ENCODE measurements at places on chromosomes 16 and 17.

DNA sequence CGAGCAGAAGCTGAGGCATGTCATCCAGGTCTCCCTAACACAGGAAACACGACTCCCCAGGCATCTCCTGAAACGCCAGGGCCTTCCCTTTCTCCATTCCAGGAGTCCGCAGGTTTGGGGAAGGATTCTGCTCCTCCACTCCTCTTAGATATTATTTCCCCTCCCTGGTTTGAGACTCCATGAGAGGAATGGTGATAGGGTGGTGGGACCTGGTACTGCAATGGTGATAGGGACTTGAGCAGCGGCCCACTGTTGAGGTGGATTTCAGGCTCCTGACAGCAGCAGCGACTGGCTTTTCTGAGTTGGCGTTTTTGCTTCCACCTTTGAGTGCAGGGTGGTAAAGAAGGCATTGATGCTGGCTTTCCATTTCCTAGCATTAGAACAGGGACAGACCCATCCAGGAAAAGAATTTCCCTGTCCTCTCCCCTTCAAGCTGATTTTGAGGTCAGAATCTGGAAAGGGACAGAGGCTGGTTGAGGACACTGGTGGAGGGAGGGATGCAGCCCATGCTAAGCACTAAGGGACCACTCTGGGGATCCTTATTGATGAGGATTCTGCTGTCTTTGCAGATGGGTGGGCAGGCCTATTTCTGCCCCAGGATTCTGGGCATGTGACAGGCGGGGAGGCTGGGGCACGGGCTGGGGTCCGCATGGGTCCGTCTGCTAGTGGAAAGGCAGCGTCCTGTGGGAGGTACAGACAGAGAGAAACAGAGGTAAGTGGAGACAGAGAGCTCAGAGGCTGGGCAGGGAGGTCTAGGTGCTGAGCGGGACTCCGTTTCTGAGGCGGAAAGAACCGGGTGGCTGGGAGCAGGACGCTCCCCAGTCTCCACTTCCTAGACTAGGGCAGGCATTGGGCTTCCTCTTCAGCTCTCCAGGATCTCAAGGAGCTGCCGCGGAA, 1.3 kb upstream of the TBX4 start:
- no peak for DNase-seq

- no peak for DNase-seq
These were observed 8.0 kb downstream of the SECTM1 start for GRCh38 chr17:82325286-82326180.

DNA sequence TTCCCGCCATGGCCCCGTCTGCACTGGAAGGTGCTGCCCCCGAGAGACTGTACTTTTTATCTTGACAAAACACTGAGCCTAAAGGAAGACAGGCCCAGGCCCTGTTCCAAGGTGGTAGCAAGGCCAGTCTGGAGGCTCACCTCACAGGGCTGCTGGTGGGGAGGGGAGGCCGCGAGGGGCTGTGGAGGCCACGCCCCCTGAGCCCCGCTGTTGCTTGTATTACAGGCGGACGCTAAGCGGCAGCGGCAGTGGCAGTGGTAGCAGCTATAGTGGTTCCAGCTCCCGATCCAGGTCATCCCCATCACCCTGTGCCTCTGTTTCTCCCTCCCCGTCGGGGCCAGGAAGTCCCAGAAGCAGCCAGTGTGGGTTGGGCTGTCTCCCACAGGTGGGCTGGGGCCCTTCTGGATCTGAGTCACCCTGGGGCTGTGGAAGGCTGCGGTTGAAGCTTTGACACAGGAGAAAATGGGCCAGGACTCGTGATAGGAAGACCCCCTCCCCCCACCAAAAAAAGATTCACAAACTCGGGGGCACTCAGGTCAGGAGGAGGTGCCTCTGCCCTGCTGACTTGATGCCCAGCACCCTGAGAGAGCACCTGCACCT, 13.3 kb upstream of the IL17C start:
- no peak for DNase-seq

- DNase-seq = no peak
These were observed 40.8 kb downstream of the CCDC57 start for GRCh38 chr17:82171750-82172375.

- DNase-seq = no peak
These were observed 2.5 kb downstream of the RNF166 start for GRCh38 chr16:88703486-88704309.

- peak; percentile 96 for DNase-seq
These were observed at the start of gene TP53 for GRCh38 chr17:7687072-7687907. TP53 (minus strand) TSS chr17:7687490; CDS start chr17:7676594, 10,896 bp downstream.

- no peak for DNase-seq
These were observed 4.4 kb downstream of the DRC3 start for GRCh38 chr17:17976931-17977570.

DNA sequence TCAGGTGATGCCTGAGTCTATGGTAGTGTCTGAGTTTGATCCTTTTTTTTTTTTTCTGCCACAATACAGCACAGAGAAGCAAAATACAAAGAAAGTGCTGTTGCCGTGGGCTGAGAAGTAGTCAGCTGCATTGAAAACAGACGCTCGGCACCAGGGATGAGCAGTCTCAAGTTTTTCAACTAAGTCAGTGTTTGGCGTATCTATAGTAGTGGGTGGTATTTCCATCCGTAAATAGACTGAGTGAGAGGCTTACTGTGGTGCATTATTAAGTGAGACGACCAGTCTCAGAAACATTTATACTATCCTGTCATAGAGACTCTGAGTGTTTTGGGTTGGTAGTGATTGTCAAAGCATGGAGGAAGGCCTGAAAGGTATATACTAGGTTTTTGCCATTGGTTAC, 221.3 kb downstream of the SNX29 start:
- no peak for DNase-seq

DNA sequence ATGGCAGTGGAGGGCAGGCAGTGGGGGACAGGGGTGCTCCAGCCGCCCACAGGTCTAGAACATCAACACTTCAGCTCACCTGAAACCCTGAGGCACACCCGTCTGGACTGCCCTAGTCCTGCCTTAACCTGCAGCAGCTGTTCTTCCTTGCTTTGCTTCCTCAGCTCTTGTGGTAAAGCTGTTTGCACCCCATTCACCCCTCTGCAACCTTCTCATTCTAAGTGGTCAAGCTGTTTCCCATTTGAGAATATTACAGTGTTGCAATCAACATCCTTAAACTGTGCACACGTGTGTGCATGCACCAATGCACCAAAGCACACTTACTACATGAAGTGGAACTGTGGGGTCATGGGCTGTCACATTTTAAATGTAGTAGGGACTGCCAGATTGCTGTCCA, 32.4 kb downstream of the SCNN1B start:
- no peak for DNase-seq

GRCh38 chr17:17150448-17150800, 55.7 kb downstream of the PLD6 start:
- no peak for DNase-seq

GRCh38 chr17:2083613-2084035, 28.7 kb downstream of the HIC1 start:
- DNase-seq = no peak

DNA sequence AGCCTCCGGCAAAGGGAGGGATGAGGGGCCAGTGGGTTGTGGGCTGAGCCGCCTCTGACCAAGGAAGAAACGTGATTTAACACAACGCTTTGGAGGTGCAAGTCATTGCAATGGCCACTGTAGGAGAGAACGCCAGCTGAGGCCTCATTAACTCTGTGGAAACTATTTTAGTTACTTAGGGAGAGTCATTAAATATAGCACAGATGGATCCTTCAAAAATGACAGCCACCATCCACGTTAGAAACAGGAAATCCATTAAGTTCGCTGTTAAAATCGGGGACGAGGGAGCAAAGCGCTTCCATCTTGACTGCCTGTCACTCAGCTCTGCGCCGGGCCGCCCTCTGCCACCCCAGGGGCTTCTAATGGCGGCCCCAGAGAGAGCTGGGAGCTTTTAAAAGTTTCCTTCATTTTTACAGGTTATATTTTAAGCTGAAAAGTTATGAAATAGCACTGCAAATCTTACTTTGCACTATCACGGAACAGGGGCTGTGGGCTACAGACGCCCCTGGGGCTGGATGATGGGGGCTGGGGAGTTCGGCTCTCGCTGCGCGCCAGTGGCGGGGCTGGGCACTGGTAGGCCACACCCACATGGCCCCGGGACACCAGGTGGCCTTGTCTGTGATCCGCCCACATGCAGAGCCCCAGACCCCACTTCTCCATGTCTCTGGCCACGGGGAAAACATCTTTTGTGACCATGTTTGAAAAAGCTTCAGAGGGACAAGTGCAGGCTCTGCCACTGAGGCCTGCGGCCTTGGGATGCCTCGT, 54.6 kb downstream of the LMF1 start:
- no peak for DNase-seq

GRCh38 chr16:60206516-60206915, 1472.4 kb upstream of the GOT2 start:
- no peak for DNase-seq

- DNase-seq = no peak
These were observed 18.8 kb downstream of the CCDC182 start for GRCh38 chr17:57726213-57726790.

GRCh38 chr17:64007838-64008282, 9.7 kb downstream of the PRR29 start:
- DNase-seq = no peak

DNA sequence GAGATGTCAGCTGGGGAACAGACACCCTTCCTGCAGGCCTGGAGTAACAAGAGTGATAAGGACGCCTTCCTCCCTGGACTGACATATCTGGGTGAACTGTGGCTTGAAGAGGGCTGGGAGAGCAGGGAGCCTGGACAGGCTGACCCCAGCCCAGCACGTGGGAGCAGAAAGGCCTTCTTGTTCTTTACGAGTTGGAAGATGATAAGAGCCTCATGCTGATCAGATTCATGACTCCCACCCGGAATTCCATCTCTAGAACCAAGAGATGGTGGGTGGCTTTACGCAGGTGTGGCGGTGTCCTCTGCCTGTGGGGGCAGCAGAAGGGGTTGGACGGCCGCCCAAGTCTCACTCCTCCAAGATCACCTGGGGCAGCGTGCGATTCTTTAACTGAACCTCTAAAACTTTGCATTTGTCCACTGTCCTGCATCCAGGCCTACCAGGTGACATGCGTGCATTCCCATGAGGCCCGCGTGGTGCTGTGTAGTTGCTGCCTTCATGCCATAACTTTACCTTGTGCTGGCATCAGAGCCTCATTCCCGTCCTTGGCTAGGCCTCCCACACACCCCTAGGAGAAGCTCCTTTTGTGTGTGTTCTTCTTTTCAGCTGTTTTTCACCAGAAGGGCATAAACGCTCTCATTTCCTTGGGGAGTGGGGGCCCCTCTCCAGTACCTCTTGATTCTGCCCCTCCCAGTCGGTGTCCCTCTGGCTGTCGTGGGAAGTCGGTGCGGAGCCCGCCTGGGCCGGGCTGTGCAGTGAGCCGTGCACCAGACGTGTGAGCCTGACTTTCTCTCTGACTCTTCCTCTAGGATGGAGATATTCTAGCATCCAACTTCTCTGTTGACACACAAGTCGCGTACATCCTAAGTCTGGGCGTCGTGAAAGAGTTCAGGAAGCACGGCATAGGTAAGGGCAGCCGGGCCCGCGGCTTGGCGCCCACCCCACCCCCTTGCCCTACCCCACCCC, 13.3 kb downstream of the C16orf90 start:
- no peak for DNase-seq

GRCh38 chr17:30952638-30953393, 18.0 kb upstream of the RNF135 start:
- DNase-seq = no peak

DNA sequence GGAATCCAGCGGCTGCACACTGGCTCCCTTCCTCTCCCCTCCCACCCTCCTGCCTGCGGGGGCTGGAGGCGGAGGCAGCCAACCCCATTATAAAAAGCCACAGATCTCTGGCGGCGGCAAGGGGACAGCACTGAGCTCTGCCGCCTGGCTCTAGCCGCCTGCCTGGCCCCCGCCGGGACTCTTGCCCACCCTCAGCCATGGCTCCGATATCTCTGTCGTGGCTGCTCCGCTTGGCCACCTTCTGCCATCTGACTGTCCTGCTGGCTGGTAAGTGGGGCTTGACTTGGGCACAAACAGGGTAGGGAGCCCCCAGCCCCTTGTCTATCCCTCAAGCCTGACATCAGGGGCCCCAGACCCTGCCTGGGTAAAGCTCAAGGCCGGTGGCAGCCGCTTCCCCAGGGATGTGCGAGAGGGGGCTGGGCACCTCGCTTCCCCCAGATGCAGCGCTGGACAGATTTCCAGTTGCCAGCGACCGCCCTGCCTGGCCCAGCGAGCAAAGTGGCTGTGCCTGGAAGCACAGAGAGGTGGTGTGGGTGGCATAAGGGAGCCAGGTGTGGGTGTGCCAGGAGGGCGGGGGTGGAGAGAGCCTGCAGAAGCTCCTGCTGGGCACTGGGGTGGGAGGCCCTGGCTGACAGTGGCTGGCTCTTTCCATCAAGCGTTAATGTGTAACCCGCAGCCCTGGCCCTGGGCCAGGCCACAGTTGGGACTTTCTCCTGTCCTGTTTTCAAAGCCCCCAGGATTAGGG, at the start of gene CX3CL1:
Gene CX3CL1 (plus strand): TSS at position 119 of the 745 bp plus-strand sequence. CDS start 79 bp downstream, at position 198.
- no peak for DNase-seq

GRCh38 chr17:48048384-48049126, 396 bp downstream of the NFE2L1 start:
- peak; percentile 74 for DNase-seq

DNA sequence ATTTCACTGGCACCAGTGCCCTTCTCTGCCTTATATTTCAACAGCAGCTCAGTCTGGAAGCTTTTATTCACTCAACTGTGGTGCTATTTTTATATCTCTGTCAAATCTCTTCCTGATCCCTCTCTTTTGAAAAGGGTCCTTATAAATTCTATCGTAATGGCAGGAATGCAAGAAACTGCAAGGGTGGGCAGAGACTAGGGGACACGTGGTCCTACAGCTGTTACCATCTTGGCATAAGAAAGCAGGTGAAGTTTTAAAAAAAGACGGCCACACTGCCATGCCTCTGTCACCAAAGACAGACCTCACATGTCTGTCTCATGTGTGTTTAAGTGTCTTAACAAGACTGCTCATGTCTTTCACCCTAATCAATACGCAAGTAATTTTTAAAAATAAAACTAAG, 368.4 kb upstream of the CDH11 start:
- no peak for DNase-seq

- no peak for DNase-seq
These were observed 34.2 kb upstream of the ACSM2B start for GRCh38 chr16:20610211-20610891.

- DNase-seq = no peak
These were observed 349.4 kb downstream of the SLC39A11 start for GRCh38 chr17:72743037-72743467.

GRCh38 chr17:27663936-27664605, 33.1 kb downstream of the LGALS9 start:
- no peak for DNase-seq

- DNase-seq = no peak
These were observed 478.3 kb upstream of the ERCC4 start for GRCh38 chr16:13441675-13442074.

- no peak for DNase-seq
These were observed 57.3 kb downstream of the TMEM186 start for GRCh38 chr16:8739989-8740704.

GRCh38 chr17:21689604-21690003, 2.7 kb upstream of the KCNJ18 start:
- no peak for DNase-seq

Measured in hematopoietic multipotent progenitor cell treated with erythropoietin and hydrocortisone succinate and interleukin-3 and kit ligand, for 17 days (in vitro differentiated cells).